ENCODE measurements at places on chromosomes 7 and 10.

- no peak for DNase-seq
Measured at GRCh38 chr7:104207348-104207730, 474 bp downstream of the ORC5 start.

DNA sequence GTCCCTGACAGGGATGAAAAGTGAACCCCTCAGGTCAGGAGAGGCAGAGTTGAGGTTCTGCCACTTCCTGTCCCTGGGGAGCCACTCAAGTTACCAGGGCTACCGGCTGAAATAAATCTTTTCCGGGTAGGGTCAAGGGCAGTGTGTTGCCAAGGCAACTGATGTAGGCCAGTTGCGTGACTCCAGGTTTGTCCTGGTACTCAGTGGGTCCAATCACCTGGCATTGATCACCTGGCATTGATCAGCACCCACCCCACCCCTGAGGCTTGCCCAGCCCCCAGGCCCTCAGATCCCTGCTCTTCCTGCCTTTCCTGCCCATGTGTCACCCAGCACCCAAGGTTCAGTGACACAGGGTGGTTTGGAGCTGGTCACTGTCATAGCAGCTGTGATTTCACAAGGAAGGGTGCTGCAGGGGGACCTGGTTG lies 5.9 kb downstream of the SAP25 start:
- DNase-seq: no peak

DNA sequence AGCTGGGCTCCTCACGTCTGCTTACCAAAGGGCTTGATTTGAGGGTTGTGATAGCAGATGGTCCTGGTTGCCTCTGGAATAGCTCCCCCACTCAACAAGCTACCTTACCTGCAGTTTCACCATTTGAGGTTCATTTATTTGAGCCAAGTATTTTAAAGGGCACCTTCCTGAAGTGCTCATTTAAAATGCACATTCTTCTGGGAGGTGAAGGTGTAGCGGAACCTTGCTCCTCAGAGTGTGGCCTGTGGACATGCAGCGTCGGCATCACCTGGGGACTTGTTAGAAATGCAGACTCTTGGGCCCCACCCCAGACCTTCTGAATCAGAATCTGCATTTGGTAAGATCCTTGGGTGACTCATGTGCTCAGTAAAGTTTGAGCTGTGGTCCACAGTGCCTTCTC lies 2.3 kb downstream of the CDH23 start:
- DNase-seq: no peak

DNA sequence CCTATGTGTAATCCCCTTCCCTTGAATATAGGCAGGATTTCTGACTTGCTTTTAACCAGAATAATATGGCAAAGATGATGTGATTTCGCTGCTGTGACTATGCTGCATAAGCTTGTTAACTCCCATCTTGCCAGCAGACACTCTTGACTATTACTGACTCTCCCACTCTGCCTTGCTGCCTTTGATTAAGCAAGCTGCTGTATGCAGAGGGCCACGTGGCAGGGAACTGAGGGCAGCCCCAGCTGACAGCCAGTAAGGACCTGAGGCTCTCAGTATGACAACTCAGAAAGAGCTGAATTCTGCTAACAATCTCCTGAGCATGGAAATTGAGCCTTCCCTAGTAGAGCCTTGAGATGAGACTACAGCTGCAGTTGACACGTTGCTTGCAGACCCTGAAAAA lies 279.4 kb upstream of the CACNA2D1 start:
- no peak for DNase-seq

GRCh38 chr10:118045837-118046394 lies 825 bp downstream of the RAB11FIP2 start:
- DNase-seq: no peak

GRCh38 chr10:18140957-18141845 lies 977 bp downstream of the CACNB2 start:
- DNase-seq: no peak

All from activated naive CD8-positive, alpha-beta T cell treated with anti-CD3 and anti-CD28 coated beads, Interleukin-2, amount 50 U/mL, for 16 hours (primary cell).